Kidney (tissue), 22 donors: ENCODE measurements at places on chromosomes 16 and 17.

- DNase-seq: no peak
These were observed 17.9 kb downstream of the ITGB4 start for GRCh38 chr17:75739174-75739573.

DNA sequence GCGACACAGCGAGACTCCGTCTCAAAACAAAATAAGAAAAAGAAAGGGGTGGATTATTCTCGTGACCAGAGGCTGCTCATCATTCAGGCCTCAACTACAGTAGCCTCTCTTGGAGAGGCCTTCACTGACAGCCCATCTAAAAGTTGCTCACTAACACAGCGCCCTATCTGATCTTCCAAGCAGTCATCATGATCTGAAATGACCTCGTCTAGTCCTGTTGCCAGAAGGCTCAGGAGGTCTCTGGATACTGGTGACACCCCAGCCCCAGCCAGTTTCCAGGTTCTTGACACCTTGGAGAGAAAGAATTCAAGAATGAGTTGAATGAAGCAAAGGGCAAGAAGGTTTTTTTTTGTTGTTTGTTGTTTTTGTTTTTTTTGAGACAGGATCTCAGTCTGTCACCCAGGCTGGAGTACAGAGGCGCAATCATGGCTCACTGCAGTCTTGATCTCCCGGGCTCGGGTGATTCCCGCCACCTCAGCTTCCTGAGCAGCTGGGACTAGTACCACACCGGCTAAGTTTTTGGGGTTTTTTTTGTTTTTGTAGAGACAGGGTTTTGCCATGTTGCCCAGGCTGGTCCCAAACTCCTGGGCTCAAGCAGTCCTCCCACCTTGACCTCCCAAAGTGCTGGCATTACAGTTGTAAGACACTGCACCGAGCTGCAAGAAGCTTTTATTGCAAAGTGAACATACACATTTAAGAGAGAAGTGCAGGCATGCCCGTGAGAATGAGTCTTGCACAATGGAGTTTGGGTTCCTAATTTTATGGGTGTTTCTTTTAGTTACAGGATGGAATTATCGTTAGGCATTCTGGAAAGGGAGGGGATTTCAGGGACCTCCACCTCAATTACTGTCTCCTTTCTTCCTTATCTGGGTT, 2.7 kb upstream of the ZC3H7A start:
- no peak for DNase-seq

DNA sequence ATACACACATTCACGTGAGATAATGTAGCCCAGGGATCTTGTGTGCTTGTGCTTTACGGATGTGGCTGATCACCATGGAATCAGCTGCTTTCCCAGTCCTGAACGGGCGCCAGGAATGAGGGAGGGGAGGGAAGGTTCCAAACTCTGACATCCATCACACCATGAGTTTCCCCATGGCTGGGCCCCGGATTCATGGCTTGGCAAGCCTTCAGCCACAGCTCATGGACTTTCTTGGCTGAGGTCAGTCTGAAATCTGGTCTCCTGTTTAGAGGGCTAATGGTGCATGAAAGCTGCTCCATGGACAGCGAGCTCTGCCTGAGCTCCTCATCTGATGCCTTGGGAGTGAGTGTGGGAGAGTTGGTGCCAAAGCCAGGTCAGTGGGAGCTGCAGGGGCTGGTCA, 767.6 kb upstream of the EEF2KMT start:
- DNase-seq: no peak

DNA sequence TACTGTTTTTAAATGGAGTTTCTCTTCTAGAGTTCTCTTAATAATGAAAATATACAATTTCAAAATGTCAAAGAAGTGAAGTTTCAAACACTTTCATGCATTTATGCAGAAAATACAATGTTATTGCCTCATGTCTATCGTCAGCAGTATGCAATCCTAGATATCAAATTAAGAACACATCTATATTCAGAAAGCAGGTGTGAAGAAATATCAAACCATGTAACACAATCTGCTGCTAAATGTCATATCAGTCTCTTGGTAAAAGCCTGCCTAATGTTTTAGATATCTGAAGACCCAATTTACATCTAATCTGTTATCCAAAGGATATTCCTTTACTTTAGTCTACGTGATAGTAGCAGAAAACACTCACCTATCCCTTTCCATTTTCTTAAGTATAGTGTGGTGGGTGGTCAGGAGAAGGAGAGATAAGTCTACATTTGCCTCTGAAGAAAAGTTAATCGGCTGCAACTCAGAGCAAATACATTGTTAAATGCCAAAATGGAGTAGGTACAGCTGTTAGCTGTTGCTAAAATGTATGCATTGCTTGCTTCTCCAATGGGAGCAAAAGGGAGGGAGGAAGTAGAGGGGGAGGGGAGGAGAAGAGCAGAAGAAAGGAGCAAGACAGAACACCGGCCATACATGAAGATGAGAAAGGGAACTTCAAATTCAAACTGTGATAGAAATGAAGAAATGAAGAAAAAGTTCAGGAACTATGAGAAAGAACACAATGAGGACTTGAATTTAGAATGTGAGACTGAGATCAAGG, 64.9 kb downstream of the ITFG1 start:
- DNase-seq: no peak

DNA sequence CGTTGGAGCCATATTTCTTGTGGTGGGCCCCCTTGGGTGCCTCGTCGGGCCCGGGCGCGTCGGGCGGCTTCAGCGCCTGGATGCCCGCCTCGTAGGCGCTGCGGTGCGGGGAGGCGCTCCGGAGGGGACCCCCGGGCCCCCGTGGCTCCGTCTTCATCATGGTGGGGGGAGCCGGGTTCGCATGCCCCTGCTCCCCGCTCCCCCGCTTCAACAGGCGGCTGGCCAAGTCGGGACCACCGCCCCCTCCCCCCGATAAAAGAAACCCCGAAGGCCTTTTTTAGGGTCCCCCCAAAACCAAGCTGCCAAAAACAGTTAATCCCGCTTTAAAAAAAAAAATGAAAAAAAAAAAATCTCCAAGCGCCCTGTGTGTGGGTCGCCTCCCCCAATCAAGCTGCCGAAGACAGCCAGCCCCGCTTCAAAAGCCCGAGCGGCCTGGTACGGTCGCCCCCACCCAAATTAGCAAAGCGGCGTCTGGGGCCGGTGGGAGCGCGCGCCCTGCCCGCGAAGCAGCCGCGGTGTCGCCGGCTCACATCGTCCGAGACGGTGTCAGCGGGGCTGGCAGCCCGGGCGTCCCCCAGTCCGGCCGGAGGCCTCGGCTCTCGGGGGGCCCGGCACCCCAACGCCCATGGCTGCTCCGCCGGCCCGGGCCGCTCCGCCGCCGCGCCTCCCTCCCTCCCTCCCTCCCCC, at the start of gene PPP1R9B:
TSS of gene PPP1R9B (minus strand) at position 324 of the 687 bp plus-strand sequence. CDS start at position 160, 164 bp downstream.
- DNase-seq: no peak

- no peak for DNase-seq
These were observed 4.5 kb upstream of the CNP start for GRCh38 chr17:41962111-41962510.
